ENCODE measurements at places on chromosomes 6 and 20.

DNA sequence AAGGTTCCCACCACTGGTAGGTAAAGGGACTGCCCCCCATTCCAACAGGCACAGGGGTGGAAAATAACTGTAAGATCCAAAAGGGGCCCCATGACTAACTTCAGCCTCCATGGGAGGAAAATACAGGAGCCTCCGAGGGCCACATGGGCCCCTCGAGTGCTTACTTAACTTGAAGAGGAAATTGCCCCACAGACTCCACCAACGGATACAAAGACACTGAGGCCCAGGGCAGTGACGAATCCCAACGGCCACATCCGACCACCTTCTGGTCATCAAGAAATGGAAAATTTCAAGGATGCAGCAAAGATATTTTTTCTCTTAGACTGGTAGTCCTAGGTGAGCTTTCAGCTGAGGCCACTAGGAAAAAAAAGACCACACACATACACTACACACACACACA, 116.0 kb upstream of the MRPS10 start:
- no peak for DNase-seq

DNA sequence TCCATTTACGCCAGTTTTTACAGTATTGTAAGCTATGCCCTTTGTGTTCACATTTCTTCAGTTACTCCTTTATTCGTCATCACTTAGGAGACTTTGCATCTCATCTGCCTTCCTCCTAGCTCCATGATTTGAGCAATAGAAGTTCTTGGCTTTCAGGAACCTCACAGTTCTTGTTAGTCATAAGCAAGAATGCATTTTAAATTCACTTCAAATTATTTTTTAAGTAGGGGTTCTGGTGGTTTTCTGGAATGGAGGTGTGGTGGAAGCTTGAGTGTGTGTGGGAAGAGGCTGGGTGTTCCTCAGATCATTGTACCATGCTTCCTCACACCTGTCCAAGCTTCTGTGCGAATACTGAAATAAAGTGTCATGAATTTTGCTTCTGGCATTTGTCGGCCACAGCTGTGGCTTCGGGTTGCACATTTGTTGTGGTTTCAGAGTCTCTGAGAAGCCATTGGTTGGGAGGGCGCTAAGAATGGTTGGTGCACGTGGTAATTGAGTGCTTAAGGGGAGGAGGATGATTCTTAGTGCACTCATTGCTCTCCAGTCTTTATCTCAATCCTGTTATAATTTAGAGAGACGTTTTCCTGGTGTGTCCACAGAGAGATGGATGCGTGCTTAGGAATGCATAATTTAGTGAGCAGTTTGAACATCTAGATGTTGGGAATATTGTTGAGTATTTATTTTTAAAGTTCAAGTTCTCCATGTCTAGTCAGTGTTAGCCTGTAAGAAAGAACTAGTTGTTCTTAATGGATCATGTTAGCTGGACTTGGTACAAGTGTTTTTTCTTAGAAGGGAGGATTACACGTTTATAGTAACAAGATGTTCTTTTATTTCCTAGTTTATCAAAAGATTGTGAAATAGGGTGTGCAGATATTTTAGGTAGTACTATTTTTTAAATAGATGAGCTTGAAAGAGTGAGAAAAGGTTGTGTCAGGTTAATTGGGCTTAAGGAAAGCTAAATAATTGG, 31.9 kb downstream of the FOXO3 start:
- no peak for DNase-seq

DNA sequence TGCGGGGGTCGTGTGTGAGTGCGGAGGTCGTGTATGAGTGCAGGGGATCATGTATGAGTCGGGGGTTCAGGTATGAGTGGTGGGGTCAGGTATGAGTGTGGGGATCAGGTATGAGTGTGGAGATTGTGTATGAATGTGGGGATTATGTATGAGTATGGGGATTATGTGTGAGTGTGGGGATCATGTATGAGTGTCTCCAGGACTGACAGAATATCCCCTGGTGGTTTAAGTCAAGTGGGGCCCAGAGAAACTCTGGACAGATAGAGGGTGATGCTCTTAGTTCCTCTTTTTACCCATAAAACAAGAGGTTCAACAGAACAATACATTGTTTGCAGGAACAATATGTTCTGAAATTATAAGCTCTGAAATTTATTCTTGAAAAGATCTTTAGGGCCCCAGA, 131.9 kb downstream of the UST start:
- no peak for DNase-seq

DNA sequence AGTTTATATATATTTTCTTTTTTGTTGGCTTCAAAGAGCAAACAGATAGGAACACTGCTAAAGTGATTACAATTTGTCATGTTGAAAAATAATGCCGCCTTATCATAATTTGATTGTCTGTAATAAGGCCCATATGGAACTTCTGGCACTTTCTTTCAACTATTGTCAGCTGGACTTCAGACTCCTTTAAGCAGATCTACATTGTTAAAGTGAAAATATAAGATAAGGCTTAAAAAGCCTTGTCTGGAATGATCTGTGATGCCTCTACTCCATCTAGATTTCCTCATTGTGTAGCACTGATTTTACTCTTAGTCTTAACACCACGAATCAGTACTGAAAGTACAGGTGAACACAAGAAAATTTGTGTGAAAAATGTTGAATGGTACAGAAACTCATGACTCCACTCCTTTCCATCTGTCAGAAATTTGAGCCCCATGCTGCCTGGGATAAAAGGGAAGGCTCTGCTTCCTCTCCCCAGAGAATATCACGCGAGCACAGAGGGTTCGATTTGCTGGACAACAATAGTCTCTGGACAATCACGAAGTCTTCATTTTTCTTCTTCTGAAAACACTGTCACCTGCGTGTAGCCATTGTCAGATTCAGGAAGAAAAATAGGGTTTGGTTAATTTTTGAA, 56.0 kb downstream of the BCAS1 start:
- no peak for DNase-seq

- no peak for DNase-seq
Measured at GRCh38 chr6:130964808-130965604, 98.0 kb downstream of the EPB41L2 start.
